CD4-positive, alpha-beta T cell treated with Interleukin-15 for 1 hour (primary cell): ENCODE measurements at places on chromosomes 5 and 9.
A peak's percentile ranks its signal among the peaks of the same experiment; 100 is the strongest.

- DNase-seq, result no peak
These were observed 38.9 kb downstream of the ARHGAP26 start for GRCh38 chr5:142808878-142809598.

- no peak for DNase-seq
These were observed 20.3 kb upstream of the ABCA1 start for GRCh38 chr9:104948277-104948676.

DNA sequence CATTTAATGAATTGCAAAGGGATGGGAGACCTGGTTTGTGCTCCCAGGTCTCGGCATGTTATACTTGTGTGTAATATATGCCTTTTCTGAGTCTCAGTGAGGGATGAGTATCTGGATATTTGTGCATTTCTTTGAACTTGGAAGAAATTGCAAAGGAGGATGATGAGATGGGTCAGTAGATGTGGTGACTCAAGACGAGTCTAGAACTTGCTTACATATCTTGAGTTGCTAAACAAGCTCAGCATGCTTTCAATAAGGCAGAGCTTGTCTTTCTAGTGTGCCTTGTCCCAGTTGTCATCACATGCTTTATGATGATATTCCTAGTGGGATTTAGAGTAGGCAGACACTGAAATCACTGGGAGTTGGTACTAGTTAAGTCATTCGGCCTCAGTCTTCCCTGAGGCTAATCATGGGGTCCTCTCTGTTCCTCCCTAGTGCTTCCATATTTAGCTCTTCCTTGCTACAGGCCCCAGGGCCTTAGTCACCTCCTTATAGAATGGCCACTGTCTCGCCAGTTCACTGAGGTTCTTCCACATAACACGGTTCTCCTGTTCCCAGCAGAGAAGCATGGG, 222.3 kb downstream of the ARRDC3 start:
- DNase-seq, result no peak

DNA sequence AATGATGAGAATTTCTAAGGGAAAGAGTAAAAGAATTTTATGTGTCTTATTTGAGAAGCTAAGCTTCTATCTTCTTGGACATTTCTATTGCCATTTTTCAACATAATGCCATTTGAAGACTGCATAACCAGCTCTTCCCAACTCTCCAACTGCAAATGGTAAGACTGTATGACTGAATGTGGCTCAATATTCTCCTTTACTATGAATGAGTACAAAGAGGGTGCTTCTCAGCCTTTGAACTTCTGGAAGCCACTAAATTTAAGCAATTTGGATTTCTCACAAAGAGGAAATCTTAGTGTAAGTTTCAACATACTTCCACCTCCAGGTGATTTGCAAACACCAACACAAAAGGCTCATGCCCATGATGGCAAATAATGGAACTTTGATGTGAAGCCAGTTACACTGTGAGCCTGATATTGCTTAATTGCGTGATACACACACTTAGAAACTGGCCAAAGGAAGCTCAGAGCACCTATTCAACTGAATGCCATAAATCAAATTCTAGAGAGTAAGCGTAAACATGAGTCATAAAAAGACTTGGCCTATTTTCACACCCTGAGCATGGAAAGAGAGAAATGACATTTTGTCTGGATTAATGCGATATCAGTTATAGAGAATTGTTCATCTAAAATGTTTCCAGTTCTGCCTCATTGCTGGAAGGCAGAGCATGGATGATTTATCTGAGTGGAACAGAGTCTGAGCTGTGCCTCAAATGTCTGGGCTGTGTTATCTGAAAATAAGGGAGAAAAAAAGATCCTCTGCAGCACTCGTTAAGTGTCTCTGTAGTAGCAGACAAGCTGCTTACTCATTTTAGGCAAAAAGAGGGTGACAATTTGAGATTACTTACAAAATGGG, 145.3 kb downstream of the PLK2 start:
- DNase-seq, result no peak

DNA sequence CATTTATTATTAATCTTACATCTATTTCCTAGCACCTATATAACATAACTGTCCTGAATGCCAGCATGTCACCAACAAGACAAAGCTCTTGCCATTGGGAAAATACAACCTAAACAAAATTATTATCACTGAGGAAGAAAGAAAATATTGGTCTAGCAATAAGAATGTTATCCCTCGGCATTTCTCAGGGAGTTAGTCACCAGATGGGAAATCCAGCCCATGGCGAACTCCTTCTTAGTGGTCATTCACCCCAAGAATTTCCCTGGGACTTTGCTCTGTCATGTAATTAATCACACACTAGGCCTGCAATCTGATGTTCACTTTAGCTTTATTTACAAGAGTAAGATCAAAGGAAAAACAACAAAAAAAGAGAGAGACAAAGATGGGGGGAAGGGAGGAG, 56.1 kb upstream of the TAS2R1 start:
- no peak for DNase-seq

GRCh38 chr5:111147502-111147901, 55.4 kb downstream of the WDR36 start:
- no peak for DNase-seq

- no peak for DNase-seq
These were observed 463.5 kb downstream of the RASEF start for GRCh38 chr9:82599336-82599949.

DNA sequence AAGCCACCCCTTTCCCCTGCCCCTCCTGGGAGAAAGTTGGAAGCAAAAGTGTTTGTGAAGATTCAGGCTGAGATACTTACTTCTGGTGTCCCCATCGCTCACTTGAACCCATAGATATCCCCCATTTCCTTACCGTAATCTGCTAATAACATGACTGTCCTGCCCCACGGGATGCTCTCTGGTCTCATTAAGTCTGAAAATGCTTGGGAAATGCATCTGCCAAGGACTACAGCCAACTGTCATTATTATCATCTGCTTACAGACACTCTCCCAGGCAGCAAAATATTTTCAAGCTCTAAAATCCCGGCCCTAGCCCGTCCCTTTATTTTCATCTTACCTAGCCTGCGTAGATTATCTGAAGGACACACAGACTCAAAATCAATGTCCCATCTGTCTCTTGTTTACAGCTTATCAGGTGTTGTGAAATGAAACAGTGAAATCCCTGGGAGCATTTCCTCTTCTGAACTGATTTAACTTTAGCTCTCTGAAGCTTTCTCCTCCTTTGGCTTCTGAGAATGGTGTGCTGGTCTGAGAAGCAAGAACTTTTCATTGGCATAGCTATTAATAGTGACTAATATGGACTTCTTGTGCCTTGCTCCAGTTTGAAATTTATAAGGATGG, 126.9 kb upstream of the OSMR start:
- DNase-seq, result no peak

GRCh38 chr5:88883059-88883835, at the start of gene MEF2C:
TSS of gene MEF2C (minus strand) at chr5:88883184. CDS start at chr5:88823788, 59,396 bp downstream.
- peak; percentile 76 for DNase-seq

GRCh38 chr5:72101828-72102227, 5.4 kb upstream of the MAP1B start:
- no peak for DNase-seq

GRCh38 chr5:82375488-82376244, 97.5 kb upstream of the RPS23 start:
- DNase-seq, result no peak

DNA sequence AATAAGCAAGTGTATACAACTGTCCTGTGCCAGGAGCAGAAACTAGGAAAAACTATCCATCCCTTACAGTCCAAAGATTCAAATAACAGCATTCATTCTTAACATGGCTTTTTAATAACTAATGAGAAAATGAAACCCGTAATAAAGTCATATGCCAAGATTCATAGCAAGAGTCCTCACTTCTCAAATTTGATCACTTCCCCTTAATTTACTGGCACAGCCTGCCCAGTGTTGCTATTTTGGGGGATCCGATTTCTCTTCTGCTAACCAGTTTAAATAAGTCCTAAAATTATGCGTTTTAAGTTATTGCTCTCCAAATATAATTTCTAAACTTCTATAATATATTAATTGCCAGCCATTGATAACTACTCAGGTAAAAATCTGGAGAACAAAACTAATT, 177.0 kb upstream of the PTGER4 start:
- DNase-seq, result no peak

DNA sequence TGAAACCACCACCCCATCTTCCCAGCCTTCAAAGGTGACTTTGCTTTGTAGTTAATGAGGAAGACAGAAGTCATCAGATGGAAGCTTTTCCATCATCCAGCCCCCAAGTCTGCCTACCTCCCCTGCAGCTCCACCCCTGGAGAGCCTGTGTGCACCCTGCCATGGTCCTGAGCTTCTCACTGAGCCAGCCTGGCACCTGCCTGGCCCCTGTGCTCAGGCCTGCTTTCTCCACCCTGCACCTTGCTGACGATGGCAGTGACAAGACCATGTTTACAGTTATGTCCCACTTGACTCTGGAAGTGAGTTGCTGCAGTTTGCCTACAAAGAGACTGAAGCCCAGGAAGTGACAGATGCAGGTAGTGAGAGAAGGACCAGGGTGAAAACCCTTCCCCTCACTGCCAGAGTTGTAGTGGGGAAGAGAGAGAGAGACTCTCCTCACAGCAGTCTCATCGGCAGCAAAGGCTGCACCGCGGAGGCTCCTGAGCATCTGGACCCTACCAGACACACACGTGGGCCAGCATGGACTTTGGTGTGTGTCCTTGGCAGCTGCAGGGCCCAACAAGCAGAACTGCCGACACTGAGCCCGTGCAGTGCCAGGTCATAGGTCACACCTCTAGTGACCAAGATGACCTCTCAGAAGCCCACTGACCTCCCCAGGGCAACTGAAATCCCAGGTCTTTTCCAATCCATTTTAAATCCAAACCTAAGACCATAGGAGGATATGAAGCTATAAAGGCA, 107.1 kb downstream of the CACNA1B start:
- DNase-seq, result no peak

DNA sequence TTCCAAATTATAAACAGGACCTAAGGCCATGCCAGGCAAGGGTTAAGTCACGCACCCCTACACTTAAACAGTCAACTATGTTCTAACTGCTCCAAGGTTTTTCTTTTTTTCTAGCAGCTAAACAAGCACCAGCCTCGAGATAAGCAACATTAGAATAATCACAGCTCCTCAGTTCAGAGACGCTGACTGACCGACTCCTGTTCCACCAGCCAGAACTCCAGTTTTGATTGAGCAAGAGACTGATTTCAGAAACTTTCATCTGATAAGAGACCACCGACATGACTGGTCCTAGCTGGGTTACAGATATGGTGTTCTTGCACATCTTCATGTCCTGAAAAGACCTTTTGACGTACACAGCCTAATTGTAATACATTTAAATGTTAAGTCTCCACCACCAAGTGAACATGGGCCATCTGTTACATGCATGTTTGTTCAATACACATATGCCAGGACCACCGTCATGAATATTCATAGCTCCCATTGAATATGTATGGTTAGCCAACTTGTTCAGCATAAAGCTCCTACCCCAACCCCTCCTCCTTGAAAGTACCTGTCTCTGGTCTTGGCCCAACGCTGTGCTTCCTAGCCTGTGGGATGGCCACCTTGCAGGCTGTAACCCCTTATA, 23.7 kb upstream of the OTULINL start:
- no peak for DNase-seq

- DNase-seq, result no peak
These were observed 122.9 kb downstream of the CDC42SE2 start for GRCh38 chr5:131386779-131387178.

DNA sequence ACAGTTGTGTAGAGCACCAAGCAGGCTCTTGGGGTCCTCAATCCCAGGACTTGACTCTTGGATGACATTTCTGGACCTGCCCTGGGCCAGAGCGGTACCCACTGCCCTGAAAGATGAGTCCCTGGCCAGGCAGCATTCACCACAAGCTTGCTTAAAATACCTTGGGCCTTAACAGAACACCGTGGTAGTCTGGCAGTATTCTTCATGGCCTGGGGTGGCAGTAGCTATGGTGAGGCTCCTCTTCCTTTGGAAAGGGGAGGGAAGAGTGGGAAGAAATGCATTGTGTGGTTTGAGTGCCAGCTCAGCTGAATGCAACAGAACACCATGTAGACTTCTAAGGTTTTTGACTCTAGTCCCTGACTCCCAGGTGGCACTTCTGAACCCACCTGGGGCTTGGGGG, 29.4 kb upstream of the IRGM start:
- no peak for DNase-seq

- DNase-seq, result no peak
These were observed 16.8 kb downstream of the KLF4 start for GRCh38 chr9:107472581-107473340.

GRCh38 chr9:122186301-122186700, 26.6 kb downstream of the MORN5 start:
- no peak for DNase-seq

- DNase-seq, result no peak
These were observed 2.5 kb upstream of the NRARP start for GRCh38 chr9:137304383-137305059.

- no peak for DNase-seq
These were observed 616.8 kb downstream of the TLE4 start for GRCh38 chr9:80188579-80188978.

- DNase-seq, result no peak
These were observed 113.3 kb downstream of the MAPKAP1 start for GRCh38 chr9:125593581-125594222.

- no peak for DNase-seq
These were observed 167.0 kb upstream of the FBXL17 start for GRCh38 chr5:108548684-108549596.

DNA sequence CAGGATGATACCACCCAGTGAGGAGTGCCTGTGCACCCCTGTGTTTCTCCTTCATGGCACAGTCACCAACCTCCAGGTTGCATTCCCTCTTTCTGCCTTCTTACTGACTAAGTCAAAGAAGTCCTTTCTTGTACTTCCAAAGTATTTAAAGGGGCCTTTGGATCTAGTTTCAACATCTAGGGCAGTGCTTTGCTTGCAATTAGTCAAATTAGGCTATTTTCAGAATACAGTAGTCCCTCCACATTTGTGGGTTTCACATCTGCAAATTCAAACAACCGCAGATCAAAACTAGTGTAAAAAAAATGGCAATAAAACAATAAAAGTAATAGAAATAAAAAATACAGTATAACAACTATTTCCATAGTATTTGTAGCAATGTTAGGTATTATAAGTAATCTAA, 333.9 kb upstream of the SEMA6A start:
- DNase-seq, result no peak

DNA sequence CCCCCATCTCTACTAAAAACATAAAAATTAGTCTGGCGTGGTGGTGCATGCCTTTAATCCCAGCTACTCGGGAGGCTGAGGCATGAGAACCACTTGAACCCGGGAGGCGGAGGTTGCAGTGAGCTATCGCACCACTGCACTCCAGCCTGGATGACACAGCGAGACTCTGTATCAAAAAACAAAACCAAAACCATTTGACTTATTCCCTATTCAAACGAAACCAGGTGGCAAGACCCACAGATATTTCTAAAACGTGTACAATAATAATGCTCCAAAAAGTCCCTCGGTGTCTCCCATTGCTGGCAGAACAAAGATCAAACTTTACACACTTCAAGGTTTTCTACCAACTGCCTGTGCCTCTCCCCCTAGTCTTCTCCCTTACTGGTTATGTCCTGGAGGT, 29.8 kb downstream of the HMGCR start:
- no peak for DNase-seq
